ENCODE measurements at places on chromosomes 16 and 17. TPM values are rescaled to one million over a fixed set of nuclear protein-coding genes. Genes with fewer than 3 reads are reported as not detected.

- DNase-seq: no peak
- H3K4me3 ChIP-seq: no peak overlapping the region
- H3K36me3 ChIP-seq: no peaks in the 10 kb centered on the region
- H3K27me3 ChIP-seq: peaks cover under 1% of the 10 kb centered on the region
- H3K4me1 ChIP-seq: no peaks in the 10 kb centered on the region
These were observed 225.2 kb upstream of the MPHOSPH6 start for GRCh38 chr16:82395212-82395611.

DNA sequence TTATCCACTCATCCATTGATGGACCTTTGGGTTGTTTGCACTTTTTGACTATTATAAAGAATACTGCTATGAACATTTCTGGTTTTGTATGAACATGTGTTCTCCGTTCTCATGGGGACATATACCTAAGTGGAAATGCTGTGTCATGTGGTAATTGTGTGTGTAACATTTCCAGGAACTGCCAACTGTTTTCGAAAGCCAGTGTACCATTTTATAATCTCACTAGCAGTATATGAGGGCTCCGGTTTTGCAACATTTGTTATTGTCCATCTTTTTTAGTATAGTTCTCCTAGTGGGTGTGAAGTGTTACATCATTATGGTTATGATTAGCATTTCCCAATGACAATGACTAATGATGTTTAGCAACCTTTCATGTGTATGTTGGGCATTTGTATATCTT is 5.1 kb upstream of the TRIM25 start:
- no peak for DNase-seq
- H3K4me1 ChIP-seq: peaks cover 22% of the 10 kb centered on the region
- no peak overlapping the region for H3K27ac ChIP-seq
- no peaks in the 10 kb centered on the region for H3K27me3 ChIP-seq
- H3K36me3 ChIP-seq: no peaks in the 10 kb centered on the region

- no peak for DNase-seq
- no peaks in the 10 kb centered on the region for H3K36me3 ChIP-seq
- H3K27ac ChIP-seq: no peak overlapping the region
- peaks cover 35% of the 10 kb centered on the region for H3K4me1 ChIP-seq
- H3K27me3 ChIP-seq: no peaks in the 10 kb centered on the region
These were observed 3.2 kb downstream of the ANKRD13B start for GRCh38 chr17:29595943-29596774.

- no peaks in the 10 kb centered on the region for H3K27me3 ChIP-seq
- peaks cover 40% of the 10 kb centered on the region for H3K36me3 ChIP-seq
These were observed 16.0 kb upstream of the NUDT16L1 start for GRCh38 chr16:4677390-4677789.

DNA sequence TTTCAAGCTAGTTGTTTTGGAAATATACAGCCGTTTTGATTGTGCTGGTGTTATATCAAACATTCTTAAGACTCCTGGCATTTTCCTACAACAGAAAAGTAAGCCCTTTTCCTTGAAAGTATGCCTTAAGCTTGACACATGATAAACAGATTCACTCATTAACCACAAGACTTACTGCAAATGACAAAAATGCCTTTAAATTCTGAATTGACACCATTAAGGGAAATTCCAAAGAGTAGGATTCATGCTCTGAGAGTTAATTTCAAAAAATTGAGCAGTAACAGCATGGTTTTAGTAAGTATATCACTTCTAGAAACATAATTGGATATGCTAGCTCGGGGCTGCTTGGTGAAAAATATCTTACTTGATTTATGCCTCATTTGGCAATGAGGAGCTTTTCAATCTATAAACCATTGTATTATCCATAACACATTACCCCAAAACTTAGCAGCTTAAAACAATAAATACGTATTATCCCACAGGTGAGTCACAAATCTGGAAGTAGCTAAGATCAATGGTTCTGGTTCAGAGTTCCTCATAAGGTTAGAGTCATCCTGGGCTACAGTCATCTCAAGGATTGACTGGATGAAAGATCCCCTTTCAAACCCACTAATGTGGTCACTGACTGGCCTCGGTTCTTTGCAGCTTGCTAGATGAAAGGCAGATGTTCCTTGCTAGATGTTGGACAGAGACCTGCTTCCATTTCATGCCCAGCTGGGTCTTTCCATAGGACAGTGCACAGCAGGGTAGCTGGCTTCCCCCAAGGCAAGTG is 8.2 kb upstream of the PHAF1 start:
- H3K4me1 ChIP-seq: peaks cover 8% of the 10 kb centered on the region
- no peak overlapping the region for H3K4me3 ChIP-seq
- no peaks in the 10 kb centered on the region for H3K27me3 ChIP-seq
- DNase-seq: no peak
- H3K27ac ChIP-seq: no peak overlapping the region

- H3K4me1 ChIP-seq: peaks cover 38% of the 10 kb centered on the region
- DNase-seq: no peak
- no peaks in the 10 kb centered on the region for H3K27me3 ChIP-seq
- H3K36me3 ChIP-seq: peaks cover 64% of the 10 kb centered on the region
- no peak overlapping the region for H3K4me3 ChIP-seq
- no peak overlapping the region for H3K27ac ChIP-seq
These were observed 22.5 kb downstream of the FBXO31 start for GRCh38 chr16:87360862-87361610.

- peaks cover 16% of the 10 kb centered on the region for H3K4me1 ChIP-seq
- no peak overlapping the region for H3K27ac ChIP-seq
- H3K4me3 ChIP-seq: no peak overlapping the region
These were observed 49.8 kb downstream of the CDH1 start for GRCh38 chr16:68786685-68787418.

DNA sequence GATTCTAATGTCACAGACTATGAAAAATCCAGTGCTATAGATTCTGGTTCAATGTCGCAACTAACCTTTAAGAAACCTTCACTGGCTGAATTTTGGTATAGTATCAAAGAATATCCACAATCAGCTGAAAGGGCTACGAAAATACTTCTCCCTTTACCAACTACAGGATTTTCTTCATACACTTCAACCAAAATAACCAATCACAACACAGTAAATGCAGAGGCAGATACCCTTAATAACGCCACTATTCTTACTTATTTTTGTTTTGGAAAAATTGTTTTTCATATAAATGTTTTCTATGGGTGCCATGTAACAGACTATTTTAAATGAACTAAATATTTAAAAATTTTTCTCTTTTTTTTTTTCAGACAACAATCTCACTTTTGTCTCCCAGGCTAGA is 48.9 kb upstream of the TRAP1 start:
- no peak for DNase-seq
- H3K4me3 ChIP-seq: no peak overlapping the region
- H3K27ac ChIP-seq: no peak overlapping the region
- H3K36me3 ChIP-seq: peaks cover 90% of the 10 kb centered on the region
- H3K4me1 ChIP-seq: no peaks in the 10 kb centered on the region

The CA5A gene
- total RNA-seq: not detected

The TBC1D3E gene
- not detected for total RNA-seq

The SLC5A11 gene
- not detected for total RNA-seq

The ARL5C gene
- total RNA-seq: not detected

The SDR42E2 gene
- total RNA-seq: not detected

The ZG16 gene
- not detected for total RNA-seq

The TMEM92 gene
- not detected for total RNA-seq
